Activated CD4-positive, alpha-beta T cell treated with anti-CD3 and anti-CD28 coated beads, Interleukin-2, Interleukin-4, amounts not matched to agents 100 ng/mL and 50 ng/mL, durations not matched to agents 16 hours and 8 hours (primary cell): ENCODE measurements at places on chromosomes 11 and 22.
A peak's percentile ranks its signal among the peaks of the same experiment; 100 is the strongest.

DNA sequence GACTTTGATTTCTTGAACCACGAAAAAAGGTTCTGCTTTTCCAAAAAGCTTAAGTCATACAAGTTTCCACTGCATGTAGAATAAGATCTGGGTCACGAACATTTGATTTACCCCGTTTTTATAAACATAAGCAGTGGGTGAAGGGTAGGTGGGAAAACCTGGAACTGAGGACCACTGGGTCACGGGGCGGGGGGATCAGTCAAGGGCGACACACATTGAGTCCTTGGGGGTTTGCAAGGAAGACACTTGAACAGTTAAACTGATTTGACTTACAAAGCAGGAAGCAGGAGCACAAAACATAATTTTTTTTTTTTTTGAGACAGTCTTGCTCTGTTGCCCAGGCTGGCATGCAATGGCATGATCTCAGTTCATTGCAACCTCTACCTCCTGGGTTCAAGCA is 10.9 kb downstream of the FADS3 start:
- DNase-seq = no peak

DNA sequence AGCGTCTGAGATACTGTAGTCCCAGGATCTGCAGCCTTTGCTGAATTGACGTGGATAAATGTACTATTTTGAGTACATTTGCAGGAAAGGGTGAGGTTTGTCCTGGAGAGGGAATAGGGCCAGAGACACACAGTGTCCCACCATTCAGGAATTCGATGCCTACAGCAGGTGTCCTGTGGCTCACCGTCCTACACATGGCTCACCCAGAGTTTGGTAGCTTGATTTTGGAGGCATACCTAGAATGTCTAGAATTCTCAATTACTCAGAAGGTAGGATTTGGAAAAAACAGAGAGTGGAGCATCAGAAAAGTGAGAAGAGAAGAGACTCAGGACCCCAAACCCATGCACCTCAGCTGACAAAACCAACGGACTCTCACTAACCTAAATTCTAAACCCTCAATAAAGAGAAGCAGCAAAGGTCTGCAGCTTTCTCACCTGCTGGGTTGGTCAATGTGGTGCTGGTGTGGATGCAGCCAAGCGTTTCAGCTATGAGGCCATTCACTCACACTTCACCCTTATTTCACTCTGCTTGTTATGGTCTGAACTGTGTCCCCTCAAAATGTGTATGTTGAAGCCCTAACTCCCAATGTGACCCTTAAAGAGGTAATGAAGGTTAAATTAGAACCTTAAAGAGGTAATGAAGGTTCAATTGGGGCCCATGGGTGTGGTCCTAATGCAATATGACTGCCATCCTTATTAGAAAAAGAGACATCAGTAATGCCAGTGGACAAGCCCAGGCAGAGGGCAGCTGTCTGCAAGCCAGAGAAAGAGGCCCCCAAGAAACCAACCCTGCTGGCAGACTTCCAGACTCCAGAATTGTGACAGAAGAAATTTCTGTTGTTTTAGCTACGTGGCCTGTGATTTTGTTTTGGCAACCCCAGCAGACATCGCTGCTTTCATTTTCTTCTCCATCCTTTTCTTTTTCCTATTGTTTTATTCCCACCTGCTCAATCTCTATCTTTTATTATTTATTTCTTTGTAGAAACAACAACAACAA is 187.8 kb downstream of the SNX19 start:
- DNase-seq = no peak

GRCh38 chr11:106275151-106275550 is 197.7 kb downstream of the AASDHPPT start:
- no peak for DNase-seq

- peak; percentile 95 for DNase-seq
These were observed 30.7 kb downstream of the SCUBE2 start for GRCh38 chr11:9060700-9061111.

- DNase-seq = no peak
These were observed 23.8 kb downstream of the YDJC start for GRCh38 chr22:21605887-21606564.

DNA sequence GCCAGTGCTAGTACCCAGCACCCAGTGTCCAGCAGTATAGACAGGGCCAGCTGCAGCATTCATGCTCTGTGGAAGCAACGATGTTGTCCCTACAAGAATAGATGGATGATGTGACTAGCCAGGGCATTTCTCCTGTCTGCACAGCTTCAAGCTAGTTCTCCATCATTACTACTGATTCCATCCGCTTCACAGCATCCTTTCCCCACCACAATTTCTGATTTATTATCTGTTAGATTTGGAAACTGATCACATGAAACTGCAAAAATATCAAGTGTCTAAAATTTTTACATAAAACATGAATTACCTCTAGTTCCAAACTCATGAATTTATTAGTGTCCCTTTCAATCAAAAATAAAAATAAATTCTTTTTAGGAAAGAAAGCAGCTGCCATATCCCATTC is 138.9 kb upstream of the POU2AF2 start:
- DNase-seq = no peak

- DNase-seq = no peak
These were observed 11.4 kb upstream of the ARHGEF17 start for GRCh38 chr11:73296501-73297230.

DNA sequence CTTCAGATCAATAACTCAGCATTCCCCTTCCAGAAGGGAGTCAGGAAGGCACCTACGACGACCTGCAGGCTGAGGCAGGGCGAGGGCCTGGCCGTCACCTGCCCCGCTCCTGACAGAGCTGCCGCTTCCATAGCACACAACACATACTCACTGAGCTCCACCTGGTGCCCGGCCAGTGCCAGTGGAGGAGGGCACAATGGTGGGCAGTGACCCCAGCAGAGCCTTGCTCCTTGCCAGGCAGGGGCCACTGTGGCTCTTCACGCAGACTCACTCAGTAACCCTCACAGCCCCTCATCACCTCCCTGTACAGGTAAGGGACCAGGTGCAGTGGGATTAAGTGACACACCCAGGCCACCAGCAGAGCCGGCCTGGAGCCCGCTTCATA is 24.6 kb downstream of the LRFN4 start:
- DNase-seq = no peak

DNA sequence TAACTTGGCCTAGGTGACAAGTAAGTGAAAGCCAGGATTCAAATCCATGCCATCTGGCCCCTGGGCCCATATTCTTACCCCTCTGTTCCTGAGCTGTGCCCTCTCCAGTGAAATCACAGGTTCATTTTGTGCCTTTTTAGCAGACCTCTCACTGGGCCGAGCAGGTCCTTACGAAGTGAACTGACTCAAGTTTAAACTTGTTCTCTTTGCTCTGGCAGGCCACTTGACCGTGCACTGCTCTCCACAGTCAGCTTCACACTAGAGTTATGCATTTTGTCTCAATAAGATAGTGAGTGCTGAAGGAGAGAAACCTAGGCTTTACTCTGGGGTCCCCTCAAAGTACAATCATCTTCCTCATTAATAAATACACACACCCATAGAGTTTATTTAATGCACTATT is 40.7 kb downstream of the ARFGAP3 start:
- no peak for DNase-seq

DNA sequence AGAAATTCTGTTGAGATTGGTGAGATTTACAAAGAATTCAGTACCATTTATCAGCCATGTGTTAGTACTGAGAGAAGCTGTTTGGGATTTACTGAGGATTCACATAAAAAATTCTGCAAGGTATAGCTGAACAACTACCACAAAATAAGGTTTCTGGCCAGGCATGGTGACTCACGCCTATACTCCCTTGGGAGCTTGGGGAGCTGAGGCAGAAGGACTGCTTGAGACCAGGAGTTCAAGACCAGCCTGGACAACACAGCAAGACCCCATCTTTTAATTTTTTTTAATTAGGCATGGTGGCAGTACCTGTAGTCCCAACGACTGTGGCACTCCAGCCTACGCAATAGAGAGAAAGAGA is 86.7 kb downstream of the SIK3 start:
- no peak for DNase-seq

GRCh38 chr22:37126383-37126782 is 16.9 kb upstream of the TMPRSS6 start:
- DNase-seq = no peak

DNA sequence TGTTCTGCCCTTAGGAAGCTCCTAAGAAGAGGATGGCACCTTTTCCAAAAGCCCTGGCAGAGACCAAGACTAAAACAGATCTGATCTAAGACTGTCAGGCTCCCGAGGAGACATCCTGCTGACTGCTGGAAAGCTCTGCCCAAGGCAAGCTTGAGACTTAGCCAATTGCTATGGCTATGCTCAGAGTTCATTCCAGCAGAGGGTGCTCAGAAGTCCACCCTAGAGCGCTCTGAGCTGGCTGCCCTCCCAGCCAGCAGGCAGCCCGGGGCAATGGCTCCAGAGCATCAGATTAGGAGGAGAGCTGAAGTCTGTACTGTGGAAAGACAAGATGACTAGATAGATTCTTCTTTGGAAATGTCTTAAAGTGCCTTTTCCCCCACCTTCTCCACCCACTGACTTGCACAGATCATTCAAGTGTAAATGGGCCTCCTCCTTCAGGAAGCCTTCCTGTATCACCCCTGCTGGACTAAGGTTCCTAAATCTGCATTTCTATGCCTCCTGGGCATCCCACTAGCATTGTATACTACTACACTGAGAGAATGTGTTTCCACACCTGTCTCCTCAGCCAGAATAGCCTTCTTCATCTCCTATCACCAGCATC is 23.4 kb downstream of the LRRC55 start:
- DNase-seq = no peak

DNA sequence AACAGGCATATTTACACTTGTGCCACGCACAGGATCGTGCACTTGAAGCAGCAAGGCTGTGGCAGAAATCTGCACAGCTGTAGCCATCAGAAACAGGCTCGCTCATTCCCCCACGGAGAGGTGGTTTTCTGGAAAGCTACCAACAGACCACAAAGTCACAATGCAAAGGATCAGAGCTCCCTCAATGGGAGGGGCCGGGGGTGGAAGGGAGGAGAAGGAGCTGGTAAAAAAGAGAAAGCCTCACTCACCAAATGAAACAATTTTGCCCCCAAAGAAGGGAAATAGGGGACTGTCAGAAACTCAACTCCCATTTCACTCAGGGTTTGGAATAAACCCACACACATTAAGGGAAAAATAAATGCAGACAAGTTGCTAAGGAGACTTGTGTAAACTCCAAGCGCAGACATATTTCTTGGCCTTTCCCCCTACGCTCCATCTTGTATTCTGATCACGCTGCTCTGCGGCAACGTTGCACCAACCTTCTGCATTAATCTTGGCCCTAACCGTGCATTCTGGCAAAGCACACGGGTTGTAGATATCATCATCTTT is 43.2 kb upstream of the BLID start:
- DNase-seq = no peak

DNA sequence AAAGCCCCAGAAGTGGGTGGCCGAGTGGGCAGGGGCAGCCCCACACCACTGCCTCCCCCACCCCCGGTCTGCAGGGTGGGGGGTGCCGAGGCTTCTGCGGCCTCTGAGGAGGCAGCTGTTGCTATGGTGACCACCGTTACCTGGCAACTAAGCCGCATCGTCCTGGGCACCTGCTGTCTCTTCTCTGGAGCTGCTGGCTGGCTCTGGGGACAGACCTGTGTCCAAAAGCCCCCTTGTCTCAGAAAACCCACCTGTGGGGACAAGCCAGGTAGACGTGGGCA is 79.9 kb upstream of the PRR5 start:
- DNase-seq = no peak

- no peak for DNase-seq
These were observed 28.2 kb downstream of the C2CD3 start for GRCh38 chr11:74142624-74143023.

DNA sequence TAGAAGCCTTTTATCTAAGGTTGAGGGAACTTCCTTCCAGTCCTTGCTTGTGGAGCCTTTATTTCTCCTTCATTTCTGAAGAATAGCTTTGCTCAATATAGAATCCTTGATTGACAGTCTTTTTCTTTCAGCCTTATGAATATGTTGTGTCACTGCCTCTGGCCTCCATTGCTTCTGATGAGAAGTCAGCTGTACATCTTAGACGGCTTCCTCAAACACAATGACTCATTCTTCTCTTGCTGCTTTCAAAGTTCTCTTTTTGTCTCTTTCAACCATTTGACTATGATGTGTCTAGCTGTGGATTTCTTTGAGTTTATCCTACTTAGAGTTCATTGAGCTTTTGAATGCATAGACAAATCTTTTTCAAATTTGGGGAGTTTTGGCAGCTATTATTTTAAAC is 893.2 kb downstream of the BRD1 start:
- DNase-seq = no peak

GRCh38 chr11:124898263-124898680 is 607 bp upstream of the ROBO4 start:
- DNase-seq = no peak

DNA sequence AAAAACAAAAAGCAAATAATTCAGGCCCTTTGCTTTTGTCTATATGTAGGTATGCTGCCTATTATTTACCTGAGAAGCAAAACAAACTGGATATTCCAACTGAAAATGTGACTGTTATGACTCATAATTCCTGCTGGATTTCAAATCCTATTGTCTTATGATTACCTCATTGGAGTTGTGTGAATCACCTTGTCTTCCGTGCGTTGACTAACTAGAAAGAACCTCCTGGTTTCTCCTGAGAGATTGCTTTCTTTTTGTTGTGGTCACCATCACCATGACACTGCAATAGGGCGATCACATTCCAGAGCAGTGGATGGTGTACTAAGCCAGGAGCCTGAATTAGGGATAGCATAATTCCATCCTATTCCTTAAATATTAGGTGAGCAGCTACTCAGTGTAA is 23.0 kb upstream of the EXPH5 start:
- DNase-seq = no peak

DNA sequence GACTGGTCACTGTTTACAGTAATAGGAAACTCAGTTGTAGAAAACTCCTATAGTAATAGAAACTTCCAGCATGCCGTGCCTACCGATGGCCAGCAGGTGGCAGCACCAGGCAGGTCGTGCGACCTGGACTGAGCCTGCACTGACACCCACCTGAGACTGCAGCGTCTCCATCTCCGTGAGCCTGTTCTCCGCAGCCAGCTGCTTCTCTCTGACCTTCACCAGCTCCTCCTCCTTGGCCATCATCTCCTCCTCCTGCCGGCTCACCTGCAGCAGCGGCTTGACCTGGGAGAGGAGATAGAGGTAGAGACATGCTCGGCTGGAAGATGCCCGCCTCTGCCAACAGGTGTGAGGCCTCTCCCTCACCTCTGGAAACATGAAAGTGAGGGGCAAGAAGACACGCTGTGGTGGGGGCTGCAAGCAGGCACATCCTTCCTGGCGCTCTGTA is 48.5 kb downstream of the APOL1 start:
- peak; percentile 74 for DNase-seq
